ENCODE measurements at places on chromosomes 5 and 9. TPM values are rescaled to one million over a fixed set of nuclear protein-coding genes. Genes with fewer than 3 reads are reported as not detected.

KIF4B gene
- polyA plus RNA-seq, result not detected

DMRT3 gene
- not detected for polyA plus RNA-seq

- no peak overlapping the region for H3K4me3 ChIP-seq
- no peaks in the 10 kb centered on the region for H3K4me1 ChIP-seq
- no peaks in the 10 kb centered on the region for H3K36me3 ChIP-seq
- no peaks in the 10 kb centered on the region for H3K27me3 ChIP-seq
Measured at GRCh38 chr9:69919461-69920061, 98.9 kb downstream of the CFAP95 start.

C5orf46 gene
- not detected for polyA plus RNA-seq

DNA sequence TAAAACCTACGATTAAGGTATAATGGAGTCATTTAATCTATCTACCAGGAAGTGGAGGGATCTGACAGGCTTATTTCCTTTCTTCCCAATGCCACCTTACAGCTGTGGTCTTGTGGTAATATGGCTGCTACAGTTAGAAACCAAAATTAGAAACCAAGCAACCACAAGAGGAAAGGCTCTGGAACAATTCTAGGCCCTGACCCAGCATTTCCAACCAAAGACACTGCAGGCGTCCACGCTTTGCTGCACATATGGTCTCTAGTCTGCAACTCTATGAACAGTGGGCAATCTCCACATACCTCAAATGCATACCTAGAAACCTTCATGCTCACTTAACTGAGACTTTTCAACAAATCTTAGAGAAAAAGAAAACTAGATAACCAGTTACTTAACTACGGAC lies 339.1 kb downstream of the NFIB start:
- peaks cover 4% of the 10 kb centered on the region for H3K4me1 ChIP-seq
- no peak overlapping the region for H3K27ac ChIP-seq
- no peak for DNase-seq
- H3K4me3 ChIP-seq, result no peak overlapping the region
- no peaks in the 10 kb centered on the region for H3K36me3 ChIP-seq

PCDHB9 gene
- not detected for polyA plus RNA-seq

- H3K4me3 ChIP-seq, result no peak overlapping the region
- H3K4me1 ChIP-seq, result no peaks in the 10 kb centered on the region
- no peak for DNase-seq
- H3K27me3 ChIP-seq, result no peaks in the 10 kb centered on the region
- no peaks in the 10 kb centered on the region for H3K36me3 ChIP-seq
Measured at GRCh38 chr9:16744394-16744793, 126.1 kb downstream of the BNC2 start.

SHISAL2B gene
- polyA plus RNA-seq, result not detected

DNA sequence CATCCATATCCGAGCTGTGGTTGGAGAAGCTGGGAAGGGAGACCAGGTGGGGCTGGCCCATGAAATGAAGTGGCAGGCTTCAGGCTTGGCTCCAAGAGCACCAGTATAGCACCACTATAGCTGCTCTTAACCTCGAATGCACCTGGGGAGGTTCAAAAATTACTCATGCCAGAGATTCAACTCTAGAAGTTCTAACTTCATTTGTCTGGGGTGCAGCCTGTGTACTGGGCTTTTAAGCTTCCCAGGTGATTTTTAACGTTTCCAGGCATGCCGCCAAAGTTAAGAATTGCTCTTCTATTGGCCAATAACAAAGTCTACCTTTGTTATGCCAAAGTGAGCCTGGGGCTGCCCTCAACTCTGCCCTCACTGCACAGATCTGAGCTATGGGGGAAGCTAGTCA lies 458 bp downstream of the PRSS3 start:
- H3K27ac ChIP-seq, result no peak overlapping the region
- H3K4me3 ChIP-seq, result no peak overlapping the region
- H3K27me3 ChIP-seq, result no peaks in the 10 kb centered on the region
- no peak for DNase-seq
- H3K36me3 ChIP-seq, result peaks cover 5% of the 10 kb centered on the region
- no peaks in the 10 kb centered on the region for H3K4me1 ChIP-seq

DNA sequence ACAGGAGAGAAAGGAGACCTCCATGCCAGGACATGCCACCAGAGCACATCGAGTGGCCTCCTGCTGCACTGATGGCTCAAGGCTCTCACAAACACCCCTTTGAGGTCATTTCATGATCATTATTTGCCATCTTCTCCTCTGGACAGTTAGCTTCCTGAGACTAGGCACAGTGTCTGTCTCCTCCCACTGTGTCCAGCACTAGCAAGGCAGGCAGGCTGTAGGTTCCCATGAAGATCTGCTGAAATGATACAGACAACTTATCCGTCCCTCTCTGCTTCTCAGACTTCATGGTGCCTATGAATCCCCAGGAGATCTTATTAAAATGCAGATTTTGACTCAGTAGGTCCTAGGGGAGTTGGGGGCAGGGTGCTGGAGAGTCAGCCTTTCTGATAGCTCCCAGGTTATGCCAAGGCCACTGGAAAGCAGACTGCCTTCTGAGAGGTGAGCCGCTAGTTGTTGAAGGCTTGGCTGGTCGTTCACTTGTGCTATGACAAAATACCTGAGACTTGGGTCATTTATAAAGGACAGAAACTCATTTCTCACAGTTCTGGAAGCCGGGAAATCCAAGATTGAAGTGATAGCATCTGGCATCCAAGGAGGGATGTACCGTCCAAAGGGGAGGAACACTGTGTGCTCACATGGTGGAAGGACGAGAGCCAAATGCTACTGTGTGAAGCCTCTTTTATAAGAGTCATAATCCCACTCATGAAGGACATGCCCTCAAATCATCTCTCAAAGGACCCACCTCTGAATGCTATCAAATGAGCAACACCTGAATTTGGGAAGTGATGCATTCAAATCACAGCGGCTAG lies 183.4 kb downstream of the SPOCK1 start:
- peaks cover 8% of the 10 kb centered on the region for H3K27me3 ChIP-seq
- no peak overlapping the region for H3K27ac ChIP-seq
- no peaks in the 10 kb centered on the region for H3K36me3 ChIP-seq
- no peak overlapping the region for H3K4me3 ChIP-seq

IFNA16 gene
- polyA plus RNA-seq, result not detected

SGCD gene
- polyA plus RNA-seq, result 7.5 TPM

CLIC3 gene
- polyA plus RNA-seq, result 1.4 TPM

GRIA1 gene
- 0.03 TPM for polyA plus RNA-seq

DNA sequence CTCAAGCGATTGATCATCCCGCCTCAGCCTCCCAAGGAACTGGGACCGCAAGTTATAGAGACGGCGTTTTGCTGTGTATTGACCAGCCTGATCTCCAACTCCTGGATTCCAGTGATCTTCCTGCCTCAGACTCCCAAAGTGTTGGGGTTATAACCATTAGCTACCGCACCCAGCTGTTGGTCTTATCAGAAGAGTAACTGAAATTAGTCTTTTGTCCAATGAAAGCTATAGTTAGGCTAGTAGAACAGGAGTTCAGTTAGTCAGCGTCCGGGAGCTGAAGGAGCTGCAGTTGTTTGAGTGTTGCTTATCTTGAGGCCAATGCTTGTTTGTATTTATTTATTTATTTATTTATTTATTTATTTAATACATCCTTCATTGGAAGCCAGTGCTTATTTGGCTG lies 3.2 kb upstream of the MIGA2 start:
- no peak overlapping the region for H3K27ac ChIP-seq
- peak; percentile 76 for DNase-seq
- H3K36me3 ChIP-seq, result no peaks in the 10 kb centered on the region
- H3K27me3 ChIP-seq, result no peaks in the 10 kb centered on the region

DNA sequence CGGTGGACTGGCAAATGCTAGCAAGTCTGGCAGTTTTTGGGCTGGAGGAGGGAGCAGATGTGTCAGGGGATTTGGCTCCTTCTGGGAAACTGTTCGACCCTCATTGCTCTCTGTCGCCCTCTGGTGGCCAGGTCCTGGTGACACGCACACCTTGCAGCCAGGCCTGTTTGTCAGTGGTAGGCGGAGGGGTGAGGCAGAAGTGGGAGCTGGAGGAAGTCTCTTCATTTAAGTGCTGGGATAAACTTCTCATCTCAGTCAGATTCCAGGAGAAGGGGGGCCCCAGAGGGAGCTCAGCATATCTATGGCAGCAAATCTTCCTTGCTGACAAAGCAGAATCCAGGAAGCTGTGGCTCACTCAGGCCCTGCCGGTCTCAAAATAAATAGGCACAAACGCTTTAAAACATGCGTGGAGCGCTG lies 326.5 kb downstream of the ZSWIM6 start:
- no peaks in the 10 kb centered on the region for H3K36me3 ChIP-seq
- H3K27me3 ChIP-seq, result no peaks in the 10 kb centered on the region
- H3K27ac ChIP-seq, result no peak overlapping the region
- peak; percentile 80 for DNase-seq
- no peak overlapping the region for H3K4me3 ChIP-seq

- DNase-seq, result no peak
- H3K4me1 ChIP-seq, result no peaks in the 10 kb centered on the region
- no peak overlapping the region for H3K27ac ChIP-seq
- H3K4me3 ChIP-seq, result no peak overlapping the region
Measured at GRCh38 chr9:112295174-112295573, 38.2 kb downstream of the PTBP3 start.

Data from small intestine (tissue), 16 donors.